ENCODE measurements at places on chromosomes 6 and 20.

- DNase-seq, result no peak
Measured at GRCh38 chr6:21844120-21844917, 250.8 kb downstream of the SOX4 start.

- no peak for DNase-seq
Measured at GRCh38 chr20:7257692-7258466, 490.4 kb downstream of the BMP2 start.

GRCh38 chr6:164183556-164184123 is 769.1 kb downstream of the QKI start:
- no peak for DNase-seq

DNA sequence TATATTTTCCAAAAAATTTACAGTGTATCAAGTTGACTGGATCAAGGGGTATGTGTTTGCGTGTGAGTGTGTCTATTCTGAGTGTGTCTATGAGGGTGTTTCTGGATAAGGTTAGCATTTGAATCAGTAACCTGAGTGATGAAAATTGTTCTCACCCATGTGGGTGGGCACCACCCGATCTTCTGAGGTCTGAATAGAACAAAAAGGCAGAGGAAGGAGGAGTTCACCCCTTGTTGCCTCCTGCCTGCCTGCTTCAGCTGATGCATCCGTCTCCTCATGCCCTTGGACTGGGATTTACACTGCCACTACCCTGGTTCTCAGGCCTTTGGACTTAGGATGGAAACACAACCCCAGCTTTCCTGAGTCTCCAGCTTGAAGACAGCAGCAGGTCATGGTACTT is 13.7 kb upstream of the PRND start:
- DNase-seq, result no peak

- DNase-seq, result no peak
Measured at GRCh38 chr6:131854803-131855202, 47.0 kb downstream of the ENPP1 start.

DNA sequence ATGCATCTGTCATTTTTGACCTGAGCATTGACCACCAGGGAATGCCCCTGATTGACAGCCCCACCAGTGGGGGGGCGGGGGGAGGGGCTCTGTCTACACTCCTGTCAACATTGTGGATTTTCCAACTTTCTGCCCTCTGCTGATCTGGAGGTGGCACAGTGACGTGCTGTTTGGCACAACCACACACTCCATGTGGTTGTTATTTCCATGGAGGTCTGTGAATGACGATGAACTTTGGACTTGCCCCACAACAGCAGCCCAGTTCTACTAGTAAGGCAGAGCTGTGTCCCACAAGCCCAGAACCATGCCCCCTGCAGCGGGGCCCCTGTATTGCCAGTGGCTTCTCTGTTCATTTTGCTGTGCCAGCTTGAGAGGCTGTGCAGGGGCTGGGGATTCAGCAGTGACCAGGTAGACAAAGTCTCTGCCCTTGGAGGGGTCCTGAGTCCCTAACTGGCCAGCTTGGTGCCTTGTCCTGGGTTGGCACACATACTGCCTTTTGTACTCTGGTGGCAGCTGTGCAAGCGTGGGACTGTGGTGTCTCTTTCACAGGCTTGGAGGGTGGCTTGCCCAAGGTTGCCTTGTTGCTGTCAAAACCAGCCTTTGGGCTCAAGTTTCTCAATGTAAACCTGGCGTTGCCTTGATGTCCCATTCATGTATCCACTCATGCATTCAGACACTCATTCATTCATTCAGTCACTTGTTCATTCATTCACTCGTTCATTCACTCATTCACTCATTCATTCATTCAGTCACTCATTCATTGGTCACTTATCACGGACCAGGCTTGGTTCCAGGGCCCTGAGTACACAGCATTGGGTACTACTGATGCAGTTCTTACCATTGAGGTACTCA is 108.5 kb downstream of the SYCP2 start:
- DNase-seq, result no peak

DNA sequence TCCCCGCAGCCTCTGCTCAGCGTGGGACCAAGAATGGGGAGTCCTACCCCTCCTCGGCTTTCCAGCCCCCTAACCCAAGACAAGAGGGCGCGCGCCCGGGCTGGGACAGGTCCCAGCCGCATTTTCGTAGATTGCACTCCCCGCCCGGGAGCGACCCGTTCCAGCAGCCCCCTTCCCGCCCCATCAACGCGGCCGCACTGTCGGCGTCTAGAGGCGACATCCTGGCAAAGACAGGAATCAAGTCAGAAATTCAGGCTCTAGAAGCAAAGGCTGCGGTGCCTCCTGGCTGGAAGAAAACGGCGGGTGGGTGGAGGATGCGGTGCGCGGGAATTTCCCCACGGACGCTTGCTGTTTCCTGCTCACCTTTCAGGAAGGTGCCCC is 957 bp downstream of the PROKR2 start:
- DNase-seq, result no peak

DNA sequence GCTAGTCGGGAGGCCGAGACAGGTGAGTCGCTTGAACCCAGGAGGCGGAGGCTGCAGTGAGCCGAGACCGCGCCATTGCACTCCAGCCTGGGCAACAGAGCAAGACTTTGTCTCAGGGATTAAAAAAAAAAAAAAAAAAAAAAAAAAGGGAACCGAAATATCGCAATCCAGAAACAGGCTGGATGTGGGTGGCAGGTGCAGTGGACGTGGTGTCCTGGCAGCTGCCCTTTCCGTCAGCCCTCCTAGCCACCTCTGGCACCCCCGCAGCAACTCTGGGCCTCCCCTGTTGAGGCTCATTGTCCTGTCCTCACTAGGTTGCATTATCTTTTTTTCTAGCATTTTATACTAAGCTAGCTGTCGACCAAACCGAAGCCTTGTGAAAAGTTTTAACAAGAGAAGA is 113.5 kb downstream of the DTNBP1 start:
- no peak for DNase-seq

GRCh38 chr20:33490023-33490933 is at the start of gene CBFA2T2:
CBFA2T2 (plus strand) TSS chr20:33490096; CDS start chr20:33490268, 172 bp downstream.
- DNase-seq, result no peak

GRCh38 chr6:122049341-122049740 is 350.1 kb upstream of the HSF2 start:
- DNase-seq, result no peak

GRCh38 chr6:129390900-129391299 is 319.1 kb downstream of the ARHGAP18 start:
- no peak for DNase-seq

GRCh38 chr20:39248171-39248861 is 286.2 kb downstream of the DHX35 start:
- DNase-seq, result no peak

DNA sequence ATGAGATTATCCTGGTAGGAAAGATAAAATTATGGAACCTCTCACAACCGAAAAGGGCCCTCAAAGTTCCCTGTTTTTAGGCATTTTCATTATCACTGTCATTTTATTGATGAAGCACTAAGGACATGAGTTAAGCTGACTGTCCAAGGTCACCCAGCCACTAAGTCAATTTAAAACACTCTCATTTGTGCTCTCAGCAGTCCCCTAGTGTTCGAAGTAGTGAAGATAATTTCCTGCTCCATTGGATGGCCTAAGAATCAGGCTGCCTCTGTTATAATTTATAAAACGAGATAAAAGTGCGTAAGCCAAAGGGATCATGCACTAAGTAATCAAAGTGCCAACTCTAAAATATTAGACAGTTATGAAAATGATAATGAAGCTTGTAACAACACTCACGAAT is 169.1 kb downstream of the KIF16B start:
- DNase-seq, result no peak

- DNase-seq, result no peak
Measured at GRCh38 chr20:50727792-50728485, 3.4 kb upstream of the PARD6B start.

DNA sequence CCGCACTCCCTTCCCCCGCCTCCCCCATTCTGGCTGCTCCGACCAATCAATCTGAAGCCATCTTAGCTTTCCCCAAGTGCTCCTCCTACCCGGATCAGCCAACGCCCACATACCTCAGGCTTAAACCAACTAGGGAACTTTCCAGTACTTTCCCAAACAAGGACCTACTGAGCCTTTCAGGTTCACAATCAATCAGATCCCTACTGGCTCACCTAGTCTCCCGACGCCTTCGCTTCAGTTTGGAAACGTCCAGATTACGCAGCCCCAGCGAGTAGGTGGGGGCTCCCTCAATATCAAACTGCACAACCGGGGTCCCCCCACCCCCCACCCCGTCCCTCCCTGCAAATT is 432 bp downstream of the HSPA1L start:
- DNase-seq, result no peak

DNA sequence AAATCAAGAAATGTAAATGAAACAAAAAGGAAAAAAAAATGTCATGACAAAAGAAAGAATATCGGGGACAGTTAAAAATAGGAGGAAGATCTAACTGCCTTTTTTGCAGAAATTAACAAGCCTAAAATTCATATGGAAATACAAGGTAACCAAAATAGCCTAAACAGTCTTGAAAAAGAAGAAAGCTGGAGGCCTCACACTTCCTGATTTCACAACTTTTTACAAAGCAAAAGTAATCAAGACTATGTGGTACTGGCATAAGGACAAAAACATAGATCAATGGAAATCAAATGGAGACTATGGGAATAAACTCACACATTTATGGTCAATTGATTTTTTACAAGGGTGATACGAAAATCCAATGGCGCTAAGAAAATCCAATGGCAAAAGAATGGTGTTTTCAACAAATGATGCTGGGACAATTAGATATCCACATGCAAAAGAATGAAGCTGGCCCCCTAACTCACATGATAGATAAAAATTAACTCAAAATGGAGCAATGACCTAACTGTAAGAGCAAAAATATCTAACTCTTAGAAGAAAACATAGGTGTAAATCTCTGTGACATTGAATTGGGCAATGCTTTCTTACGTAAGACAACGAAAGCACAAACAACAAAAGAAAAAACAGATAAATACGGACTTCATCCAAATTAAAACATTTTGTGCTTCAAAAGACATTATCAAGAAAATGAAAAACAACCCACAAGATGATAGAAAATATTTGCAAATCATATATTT is 24.5 kb downstream of the MAP3K5 start:
- DNase-seq, result no peak

- no peak for DNase-seq
Measured at GRCh38 chr20:2771631-2772080, 28.8 kb downstream of the CPXM1 start.

- DNase-seq, result no peak
Measured at GRCh38 chr6:5463690-5464089, 202.4 kb downstream of the FARS2 start.

DNA sequence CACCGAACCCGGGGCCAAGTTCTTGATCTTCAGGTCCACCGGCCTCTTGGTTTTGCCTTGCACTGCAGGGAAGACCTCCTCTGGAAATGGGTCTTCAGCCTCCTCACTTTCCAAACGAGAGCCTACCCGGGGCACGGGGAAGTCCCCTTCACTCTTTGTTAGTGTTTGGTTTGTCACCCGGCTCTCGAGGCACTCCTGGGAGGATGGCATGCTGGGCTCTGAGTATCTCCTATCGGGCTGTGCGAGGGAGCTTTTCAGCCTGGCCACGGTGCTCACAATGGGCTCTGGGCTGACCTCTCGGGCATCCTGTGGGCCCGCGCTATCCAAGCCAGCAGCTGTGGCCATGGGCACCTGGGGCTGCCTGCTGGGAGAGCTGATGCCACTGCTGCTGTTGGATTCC is 8.1 kb downstream of the TAGAP start:
- DNase-seq, result no peak

DNA sequence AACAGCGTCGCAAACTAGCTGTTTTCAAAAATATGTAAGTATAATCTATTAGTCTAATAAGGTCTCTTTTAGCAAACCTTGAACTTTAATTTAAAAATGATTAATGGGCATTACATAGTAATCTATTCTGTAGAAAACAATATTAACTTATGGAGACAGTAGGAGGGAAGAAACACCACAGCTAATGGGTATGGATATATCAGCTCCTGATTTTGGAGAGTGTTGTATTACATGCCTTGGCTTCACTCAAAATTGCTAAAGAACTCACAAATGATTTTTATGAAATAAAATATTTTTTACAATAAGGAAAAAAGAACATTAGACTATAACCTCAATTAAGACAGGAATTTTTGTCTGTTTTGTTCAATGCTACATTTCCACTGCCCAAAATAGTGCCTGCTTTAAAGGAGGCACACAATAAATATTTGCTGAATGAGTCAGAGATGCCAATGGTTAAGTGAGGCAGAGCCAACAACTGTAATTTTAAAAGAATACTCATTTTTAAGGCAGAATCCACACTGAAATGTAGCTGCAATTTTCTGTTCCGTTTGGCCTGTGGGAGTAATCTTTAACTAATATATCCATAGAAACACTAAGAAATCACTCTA is 15.7 kb downstream of the ATG5 start:
- no peak for DNase-seq

DNA sequence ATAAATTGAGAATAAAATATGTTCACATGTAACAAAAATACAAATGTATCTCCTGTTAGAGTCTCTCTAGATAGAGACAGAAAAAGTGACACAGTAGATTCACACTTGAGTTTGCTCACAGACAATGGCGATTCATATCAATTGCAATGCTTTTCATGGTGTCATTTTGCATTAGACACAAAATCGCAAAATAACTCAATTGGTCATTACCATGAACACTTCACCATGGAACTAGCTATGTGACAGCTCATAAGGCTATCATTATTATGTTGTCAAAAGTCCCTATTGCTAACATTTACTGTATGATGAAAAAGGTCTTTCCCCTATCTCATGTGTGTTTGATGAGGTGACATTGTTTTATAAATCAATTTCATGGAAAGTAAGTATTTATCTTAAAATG is 249.5 kb upstream of the AGPAT4 start:
- DNase-seq, result no peak

GRCh38 chr20:51460569-51461265 is 81.8 kb downstream of the NFATC2 start:
- DNase-seq, result no peak

DNA sequence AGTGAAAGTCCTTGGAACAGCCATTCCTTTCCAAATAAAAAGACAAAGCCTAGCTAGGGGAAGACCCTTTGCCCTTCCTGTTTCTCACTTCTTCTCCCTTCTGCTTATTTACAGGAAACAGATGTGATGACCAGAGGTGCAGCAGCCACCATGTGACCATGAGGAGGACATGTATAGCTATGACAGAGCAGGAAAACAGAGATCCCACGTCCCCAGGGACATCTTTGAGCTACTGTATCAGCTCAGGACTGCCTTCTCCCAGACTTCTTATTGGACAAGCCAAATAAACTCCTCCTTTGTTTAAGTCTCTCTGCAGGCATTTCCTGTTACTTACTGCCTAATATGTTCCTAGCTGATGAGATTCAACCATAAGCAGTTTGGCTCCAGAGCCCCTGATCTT is 133.1 kb upstream of the MLN start:
- no peak for DNase-seq

- DNase-seq, result no peak
Measured at GRCh38 chr20:6618051-6618450, 149.4 kb upstream of the BMP2 start.

- DNase-seq, result no peak
Measured at GRCh38 chr6:31568537-31568961, 3.5 kb upstream of the LTA start.

- no peak for DNase-seq
Measured at GRCh38 chr20:40072907-40073306, 616.1 kb downstream of the MAFB start.

GRCh38 chr20:36528176-36528874 is 13.0 kb upstream of the MYL9 start:
- no peak for DNase-seq

All from stimulated activated CD8-positive, alpha-beta memory T cell treated with anti-CD3 and anti-CD28 coated beads, Interleukin-7, amount 100 ng/mL, for 1 hour (primary cell).